ENCODE measurements at places on chromosomes 1 and 21.

DNA sequence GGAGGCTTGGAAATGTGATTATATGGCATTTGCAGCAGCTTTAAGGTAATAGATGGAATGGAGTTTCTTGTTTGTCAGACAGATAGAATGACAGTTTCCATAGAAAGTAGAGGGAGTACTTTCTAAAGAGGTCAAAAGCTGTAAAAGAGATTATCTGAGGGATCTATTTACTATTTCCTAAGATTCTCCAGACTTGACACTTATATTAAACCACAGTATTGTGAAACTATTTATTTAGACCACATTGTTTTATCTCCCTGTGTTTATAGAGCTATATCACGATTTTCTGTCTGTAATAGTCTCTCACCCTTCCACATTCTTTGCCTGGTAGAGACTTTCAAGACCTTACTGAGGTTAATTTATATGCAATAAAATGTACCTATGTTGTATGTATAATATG, 66.7 kb downstream of the MAN1A2 start:
- DNase-seq: no peak

GRCh38 chr1:96999191-96999590, 277.6 kb downstream of the PTBP2 start:
- DNase-seq: no peak

- no peak for DNase-seq
These were observed 282.6 kb upstream of the DPYD start for GRCh38 chr1:98203466-98203865.

DNA sequence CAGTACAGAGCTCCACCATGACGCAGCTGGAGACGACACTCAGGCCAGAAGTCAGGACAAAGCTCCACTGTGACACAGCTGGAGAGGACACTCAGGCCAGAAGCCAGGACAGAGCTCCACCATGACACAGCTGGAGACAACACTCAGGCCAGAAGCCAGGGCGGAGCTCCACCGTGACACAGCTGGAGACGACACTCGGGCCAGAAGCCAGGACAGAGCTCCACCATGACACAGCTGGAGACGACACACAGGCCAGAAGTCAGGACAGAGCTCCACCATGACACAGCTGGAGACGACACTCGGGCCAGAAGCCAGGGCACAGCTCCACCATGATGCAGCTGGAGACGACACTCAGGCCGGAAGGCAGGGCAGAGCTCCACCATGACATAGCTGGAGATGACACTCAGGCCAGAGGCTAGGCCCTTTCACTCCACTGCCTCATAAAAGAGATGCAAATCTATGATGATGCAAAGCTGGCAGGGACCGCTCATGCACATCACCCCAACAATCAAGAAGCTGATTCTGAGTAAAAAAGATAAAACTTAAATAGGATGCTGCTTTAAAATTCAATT, 13.6 kb upstream of the OR2B11 start:
- DNase-seq: no peak

DNA sequence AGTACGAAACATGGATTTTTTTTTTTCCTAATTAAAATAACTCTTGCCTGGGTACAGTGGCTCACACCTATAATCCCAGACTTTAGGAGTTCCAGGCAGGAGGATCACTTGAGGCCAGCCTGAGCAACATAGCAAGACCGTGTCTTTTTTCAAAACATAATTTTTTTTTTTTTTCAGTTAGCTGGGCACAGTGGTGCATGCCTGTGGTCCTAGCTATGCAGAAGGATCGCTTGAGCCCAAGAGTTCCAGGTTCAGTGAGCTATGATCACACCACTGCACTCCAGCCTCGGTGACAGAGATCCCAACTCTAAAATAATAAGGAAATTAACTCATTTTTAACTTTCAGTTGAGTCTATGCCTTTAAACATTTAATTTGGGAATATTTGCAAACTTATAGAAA, 170.1 kb downstream of the NEK7 start:
- DNase-seq: no peak
